ENCODE measurements at places on chromosomes 3 and 15.

GRCh38 chr3:177889161-177889560 lies 647.1 kb upstream of the KCNMB2 start:
- DNase-seq, result no peak

- no peak for DNase-seq
Measured at GRCh38 chr15:25863111-25863967, at the start of gene ATP10A. Gene ATP10A, minus strand, starts transcription at chr15:25863327. Its CDS starts 231 bp downstream, at chr15:25863096.

GRCh38 chr3:41125258-41125657 lies 74.0 kb upstream of the CTNNB1 start:
- DNase-seq, result no peak

DNA sequence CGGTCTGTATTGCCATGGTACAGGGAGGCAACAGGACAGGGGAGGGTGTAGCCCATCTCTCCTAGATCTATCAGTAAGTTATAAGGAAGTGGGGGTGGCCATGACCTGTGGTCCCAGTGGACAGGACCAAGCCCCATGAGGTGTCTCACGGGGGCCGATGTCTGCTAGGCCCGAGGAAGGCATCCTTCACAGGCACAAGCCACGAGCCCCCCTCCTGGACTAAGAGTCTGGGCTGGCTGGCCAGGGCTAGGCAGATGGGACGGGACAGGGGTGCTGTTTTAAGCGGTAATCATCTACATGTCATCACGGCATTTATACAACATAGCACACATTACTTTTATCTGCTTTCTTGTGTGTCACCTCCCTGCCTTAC lies 2.6 kb upstream of the TBC1D2B start:
- no peak for DNase-seq

- no peak for DNase-seq
Measured at GRCh38 chr3:29381595-29381994, 100.7 kb downstream of the RBMS3 start.

DNA sequence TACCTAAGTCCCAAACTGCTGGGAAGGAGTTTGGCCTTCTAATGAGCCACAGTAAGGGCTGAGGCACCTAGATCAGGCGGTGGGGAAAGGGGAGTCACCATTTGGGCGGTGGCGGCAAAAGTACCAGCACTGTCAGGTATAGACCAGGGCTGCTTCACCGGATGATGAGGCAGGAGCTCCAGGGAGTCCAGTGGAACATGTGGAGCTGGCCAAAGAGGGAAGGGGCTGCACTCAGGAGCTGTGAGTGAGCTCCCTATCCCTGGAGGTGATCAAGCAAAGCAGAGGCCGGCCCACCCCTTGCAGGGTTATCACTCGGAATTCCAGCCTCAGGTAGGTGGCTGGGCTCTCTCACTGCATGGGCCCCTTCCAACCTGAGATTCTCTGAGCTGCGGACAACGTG lies 108.4 kb downstream of the SEC22A start:
- no peak for DNase-seq

DNA sequence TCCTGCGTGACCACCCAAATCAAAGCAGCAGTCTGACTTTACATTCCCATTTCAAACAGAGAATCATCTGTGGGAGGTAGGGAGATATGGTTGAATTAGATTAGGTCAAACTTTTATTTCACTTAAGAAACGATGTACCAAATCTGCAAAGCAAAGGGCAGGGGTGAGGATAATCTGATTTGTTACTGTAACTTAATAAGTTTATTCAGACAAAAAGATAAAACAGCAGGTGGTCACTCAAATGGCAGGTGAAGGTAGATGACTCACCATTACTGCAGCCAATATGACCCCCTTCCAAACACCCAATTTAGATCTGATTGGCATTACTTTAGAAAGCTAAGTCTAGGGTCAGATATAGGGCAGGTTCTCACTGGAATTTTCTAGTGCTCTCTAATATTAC lies 651.0 kb upstream of the NAALADL2 start:
- no peak for DNase-seq

DNA sequence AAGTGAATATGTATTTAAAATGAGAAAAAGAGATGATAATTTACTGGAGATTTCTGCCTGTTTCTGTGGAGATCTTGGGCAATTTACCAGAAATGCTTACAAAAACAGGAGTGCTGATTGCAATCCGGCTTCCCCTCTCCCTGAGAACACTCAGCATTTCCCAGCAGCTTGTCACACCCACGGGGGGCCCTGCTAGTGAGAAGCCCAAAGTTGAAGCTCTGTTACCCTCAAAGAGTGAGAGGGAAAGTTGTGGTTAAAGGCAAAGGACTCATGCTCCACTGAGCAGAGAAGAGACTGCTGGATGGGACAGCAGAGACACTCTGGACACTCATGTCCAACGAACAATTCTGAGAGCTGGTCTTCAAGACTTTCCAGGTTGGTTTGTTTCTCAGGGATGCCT lies 2.9 kb downstream of the MCTP2 start:
- DNase-seq, result no peak

DNA sequence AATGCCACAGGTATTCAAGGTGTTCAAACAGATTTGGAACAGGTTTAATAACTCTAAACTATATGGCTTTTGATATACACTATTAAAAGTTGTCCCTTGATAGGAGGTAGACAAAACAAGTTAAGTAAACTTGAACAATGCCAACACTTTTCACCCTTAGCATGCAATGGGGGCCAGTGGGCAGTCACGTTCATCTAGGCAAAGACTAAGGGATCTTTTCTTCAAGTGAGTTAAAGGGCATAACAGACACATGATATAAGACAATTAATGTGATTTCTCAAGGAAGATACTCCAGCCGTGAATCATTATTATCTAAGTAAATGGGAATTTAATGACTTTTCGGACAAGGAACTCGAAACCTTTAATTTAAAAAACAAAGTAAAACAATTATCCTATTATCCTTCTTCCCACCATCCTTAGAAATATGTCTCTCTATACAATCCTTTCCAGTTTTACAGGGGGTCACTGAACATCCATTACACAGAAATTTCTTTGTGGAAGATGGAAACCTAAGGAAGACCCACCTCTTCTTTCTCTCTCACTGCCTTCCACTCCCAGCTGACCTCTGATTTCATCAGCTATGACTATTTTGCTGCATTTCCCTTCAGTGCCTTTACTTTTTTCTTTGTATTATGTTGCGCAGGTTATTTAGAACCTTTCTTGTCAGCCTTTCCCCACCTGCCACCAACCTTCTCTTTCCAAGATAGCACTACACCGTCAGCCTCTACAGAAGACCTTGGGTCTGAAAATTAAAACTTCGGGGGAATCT lies 1.5 kb downstream of the CLDN1 start:
- DNase-seq, result no peak

GRCh38 chr3:67196677-67197076 lies 198.6 kb downstream of the KBTBD8 start:
- DNase-seq, result no peak

GRCh38 chr15:84822653-84823281 lies 5.6 kb downstream of the ALPK3 start:
- no peak for DNase-seq

DNA sequence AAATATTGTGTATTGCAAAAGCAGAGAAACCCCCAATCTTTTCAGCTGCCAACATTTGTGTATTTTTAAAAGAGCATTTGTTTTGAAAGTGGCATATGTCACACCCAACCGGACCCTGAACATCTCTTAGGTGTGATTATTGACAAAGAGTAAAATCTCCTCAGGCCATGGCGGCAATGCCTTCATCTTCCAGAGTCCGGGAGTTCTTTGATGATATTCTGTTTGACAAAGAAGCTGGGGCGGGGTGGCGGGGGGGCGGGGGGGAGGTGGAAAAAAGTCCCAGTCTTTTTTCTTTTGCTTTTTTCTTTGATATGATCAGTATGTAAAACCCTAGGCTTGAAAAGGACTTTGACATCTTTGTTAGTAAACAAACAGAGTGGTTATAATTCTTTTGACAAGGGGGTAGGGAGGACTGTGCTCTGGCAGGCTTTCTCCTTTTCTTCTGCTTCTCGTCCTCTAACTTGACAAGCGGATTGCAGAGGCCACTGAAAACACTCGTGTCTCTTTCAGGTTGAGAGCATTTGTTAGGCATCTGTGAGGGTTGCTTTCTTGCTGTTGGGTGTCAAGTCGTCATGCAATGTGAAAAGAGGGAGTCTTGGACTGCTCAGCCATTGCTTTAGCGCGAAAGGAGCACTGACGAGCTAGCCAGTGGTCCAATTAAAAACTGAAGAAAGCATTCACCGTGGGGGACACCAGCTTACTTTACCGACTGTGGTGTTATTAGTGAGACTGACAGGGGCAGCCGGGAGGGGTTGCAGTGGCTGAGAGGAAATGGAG lies 243.2 kb downstream of the NSUN3 start:
- DNase-seq, result no peak

DNA sequence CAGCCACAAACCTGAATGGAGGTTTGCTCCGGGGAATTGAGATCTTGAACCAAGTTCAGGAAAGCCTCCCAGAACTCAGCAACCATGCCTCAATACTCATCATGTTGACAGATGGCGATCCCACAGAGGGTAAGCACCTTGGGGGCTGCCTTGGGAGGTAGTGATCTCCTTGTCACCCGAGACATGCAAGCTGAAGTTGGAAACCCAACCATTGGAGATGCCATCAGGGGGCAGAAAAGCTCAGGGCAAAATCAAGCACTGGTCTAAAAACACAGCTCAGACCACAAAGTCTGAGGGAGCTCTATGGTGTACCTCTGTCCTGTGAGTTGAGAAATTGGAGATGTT lies 5.8 kb downstream of the ITIH1 start:
- no peak for DNase-seq

- DNase-seq, result no peak
Measured at GRCh38 chr3:178676942-178677790, 140.9 kb downstream of the KCNMB2 start.

DNA sequence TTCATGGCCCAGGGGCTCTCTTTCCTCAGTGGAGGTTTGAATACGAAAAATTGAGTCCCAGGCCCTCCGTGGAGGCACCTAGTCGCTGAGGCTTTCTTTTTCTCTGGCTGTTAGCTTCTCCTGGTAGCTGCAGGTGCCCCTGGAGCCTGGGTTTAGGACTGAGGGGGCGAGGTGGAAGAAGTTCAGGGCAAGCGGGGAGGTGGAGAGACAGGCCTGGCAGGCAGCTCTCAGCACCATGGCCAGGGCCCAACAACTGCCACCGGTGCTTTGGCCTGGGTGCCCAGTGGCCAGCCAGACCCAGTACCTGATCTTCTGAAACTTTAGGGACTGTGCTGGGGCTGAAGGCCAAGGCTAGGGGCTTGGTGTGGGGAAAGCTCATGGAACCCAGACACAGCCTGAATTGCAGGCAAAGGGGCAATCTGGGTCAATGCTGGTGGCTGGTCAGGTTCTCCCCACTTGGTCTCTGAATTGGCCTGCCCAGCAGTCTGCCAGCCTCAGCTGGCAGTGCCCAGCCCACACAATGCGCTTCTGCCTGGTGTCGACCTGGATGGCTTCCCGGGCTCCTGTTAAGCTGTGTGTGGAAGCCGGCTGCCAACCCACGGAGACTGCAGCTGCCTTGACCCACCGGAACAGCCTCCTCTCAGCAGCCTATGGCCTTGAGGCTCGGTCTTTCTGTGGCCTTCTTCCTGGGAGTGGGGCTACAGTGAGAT lies 30.3 kb upstream of the POLG start:
- no peak for DNase-seq

- no peak for DNase-seq
Measured at GRCh38 chr15:55360256-55360655, 41.2 kb downstream of the PIGB start.

DNA sequence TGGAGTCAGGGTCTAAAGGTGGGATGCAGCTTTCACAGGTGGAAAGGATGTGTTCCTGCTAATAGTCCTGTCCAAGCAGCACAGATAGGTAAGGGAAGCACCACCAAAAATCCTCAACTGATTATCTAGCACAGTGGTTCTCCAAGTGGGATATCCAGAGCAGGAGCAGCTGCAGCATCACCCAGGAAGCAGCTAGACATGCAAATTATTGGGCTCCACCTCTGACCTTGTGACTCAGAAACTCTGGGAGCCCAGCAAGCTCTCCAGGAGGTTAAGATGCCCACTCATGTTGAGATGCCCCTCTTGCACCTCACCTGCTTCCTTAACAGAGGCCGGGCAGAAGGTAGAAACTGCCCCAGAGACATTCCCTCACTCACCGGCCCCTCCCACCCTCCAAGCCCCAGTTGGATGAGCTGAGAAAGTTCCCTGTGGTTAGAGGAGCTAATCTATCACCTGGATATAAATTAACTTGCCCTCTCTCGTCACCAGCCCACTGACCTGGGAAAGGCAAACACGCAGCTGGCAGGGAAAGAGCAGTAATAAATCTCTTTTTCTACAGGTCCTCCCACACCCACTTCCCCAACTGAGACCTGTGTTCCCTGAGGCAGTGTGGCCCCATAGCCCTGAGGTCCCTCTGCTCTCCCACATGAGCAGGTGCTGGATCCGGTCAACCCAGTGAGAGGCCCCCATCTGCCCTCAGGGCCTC lies 39.3 kb downstream of the ADCY5 start:
- no peak for DNase-seq

Data from HL-60 (cell line).